Forelimb muscle (tissue), 1 donor: ENCODE measurements at places on chromosomes 7 and 10. TPM values are rescaled to one million over a fixed set of nuclear protein-coding genes. Genes with fewer than 3 reads are reported as not detected.

DNA sequence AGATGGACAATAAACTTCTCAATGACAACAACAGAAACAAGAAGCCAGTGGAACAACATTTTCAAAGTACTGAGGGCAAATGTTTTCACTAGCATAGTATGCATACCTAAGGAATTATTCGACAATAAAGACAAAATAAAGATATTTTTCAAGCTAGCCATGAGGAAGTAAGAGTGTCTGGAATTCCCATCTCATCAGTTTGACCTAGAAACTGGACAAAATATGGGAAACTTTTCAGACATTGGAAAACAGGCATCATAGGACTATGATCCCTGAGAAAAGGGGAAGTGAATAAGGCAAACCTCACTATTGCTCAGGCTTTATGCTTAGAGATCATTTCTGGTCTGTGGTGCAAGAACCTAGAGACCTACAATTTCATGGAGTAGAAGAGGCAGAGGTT, 86.3 kb downstream of the OAT start:
- no peak for DNase-seq

DNA sequence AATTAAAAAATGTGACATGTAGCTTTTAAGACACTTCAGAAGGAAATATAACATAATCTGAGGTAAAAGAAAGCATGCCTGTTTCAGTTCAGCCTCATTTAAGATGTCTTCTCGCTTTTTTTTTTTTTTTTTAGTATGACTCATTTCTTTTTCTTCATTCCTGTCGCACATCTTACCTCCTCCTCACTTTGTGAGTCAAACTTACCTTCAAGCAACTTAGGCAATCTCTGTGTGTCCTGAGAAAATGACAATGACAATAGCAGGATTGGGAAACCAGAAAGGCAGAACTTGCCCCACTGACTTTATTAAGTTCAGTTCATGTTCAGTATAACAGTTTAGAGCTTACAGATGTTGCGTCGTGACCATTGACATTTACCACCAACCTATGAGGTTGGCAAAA, 7.7 kb downstream of the PTN start:
- no peak for DNase-seq

- no peak for DNase-seq
These were observed 38.0 kb upstream of the TRUB1 start for GRCh38 chr10:114899982-114900381.

DNA sequence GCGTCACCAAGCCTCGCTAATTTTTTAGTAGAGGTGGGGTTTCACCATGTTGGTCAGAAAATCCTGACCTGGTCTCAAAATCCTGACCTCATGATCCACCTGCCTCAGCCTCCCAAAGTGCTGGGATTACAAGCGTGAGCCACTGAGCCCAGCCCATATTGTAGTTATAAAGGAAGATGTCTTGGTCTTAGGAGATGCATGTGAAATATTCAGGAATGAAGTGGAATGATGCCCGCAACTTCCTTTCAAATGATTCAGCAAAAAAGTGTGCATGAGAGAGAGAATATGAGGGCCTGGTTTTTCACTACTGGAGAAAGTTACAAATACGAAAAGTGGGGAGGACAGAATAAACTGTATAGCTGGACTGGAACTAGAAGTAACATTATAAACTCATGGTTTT, 15.9 kb downstream of the TMEM209 start:
- DNase-seq = no peak

DNA sequence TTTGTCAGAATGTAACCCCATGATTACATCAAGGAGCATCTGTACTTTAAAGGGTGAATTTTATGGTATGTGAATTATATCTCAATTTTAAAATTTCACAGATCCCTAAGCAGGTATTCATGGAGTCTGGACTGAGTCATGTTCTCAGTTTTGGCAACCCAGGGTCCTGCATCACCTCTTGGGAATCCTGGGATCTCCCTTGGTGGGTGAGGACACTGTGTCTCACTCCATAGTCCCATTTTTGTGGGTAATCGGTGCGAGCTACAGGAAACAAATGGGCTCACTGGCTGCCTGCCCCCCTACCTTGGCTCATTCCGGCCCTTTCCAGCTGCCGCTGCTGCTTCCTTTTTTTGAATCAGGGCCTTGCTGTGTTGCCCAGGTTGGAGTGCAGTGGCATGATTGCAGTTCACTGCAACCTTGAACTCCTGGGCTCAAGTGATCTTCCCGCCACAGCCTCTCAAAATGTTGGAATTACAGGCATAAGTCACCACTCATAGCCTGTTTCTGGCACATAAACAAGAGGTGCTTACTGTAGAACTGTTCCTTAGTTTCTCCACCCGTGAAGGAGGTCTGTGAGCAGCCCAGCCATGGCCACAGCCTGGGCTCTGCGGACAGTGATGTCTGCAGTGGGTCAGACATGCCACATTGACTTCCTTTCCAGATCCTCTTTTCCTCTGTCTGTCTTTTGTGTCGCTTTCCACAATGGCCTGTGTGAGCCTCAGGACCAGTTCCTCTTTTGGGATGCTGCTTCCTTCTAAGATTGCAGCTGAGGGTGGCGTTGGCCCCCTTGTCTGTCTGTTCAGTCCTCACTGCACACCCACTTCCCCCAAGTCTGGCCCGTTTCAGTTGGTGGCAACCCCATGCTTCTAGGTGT, 14.5 kb downstream of the PALD1 start:
- DNase-seq = no peak

DNA sequence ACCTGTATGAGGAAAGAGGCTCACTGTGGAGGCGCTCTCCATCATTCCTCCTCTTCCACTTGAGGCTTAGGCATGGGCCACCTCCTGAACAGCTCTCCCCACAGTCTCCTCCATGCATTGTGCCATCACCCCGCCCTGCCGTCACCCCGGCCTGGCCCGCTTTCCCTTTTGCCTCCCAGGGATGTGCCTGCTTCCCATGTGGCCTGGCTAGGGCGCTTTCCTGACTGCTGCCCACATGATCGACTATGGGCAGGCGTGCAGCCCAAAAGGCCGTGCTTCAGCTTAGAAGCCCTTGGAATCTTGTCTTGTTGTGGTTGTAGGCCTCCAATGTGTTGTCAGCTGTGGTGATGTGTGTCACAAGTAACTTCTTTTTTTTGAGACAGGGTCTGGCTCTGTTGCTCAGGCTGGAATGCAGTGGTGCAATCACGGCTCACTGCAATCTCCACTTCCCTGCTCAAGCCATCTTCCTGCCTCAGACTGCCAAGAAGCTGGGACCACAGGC, 1.8 kb upstream of the ACTR3C start:
- no peak for DNase-seq

GRCh38 chr10:100647928-100648327, 97.5 kb upstream of the PAX2 start:
- DNase-seq = no peak

The GNG11 gene
- polyA plus RNA-seq = 21.8 TPM

The CCNY gene
- polyA plus RNA-seq = 81.0 TPM
